ENCODE measurements at places on chromosomes 2 and 18. TPM values are rescaled to one million over a fixed set of nuclear protein-coding genes. Genes with fewer than 3 reads are reported as not detected.

The IL18RAP gene
- total RNA-seq, result 0.70 TPM

The LHCGR gene
- total RNA-seq, result 0.24 TPM

The CIB4 gene
- not detected for total RNA-seq

The SIGLEC15 gene
- not detected for total RNA-seq

The LIMS4 gene
- total RNA-seq, result 4.5 TPM

The RGPD3 gene
- 0.08 TPM for total RNA-seq

The SKA1 gene
- 0.13 TPM for total RNA-seq

DNA sequence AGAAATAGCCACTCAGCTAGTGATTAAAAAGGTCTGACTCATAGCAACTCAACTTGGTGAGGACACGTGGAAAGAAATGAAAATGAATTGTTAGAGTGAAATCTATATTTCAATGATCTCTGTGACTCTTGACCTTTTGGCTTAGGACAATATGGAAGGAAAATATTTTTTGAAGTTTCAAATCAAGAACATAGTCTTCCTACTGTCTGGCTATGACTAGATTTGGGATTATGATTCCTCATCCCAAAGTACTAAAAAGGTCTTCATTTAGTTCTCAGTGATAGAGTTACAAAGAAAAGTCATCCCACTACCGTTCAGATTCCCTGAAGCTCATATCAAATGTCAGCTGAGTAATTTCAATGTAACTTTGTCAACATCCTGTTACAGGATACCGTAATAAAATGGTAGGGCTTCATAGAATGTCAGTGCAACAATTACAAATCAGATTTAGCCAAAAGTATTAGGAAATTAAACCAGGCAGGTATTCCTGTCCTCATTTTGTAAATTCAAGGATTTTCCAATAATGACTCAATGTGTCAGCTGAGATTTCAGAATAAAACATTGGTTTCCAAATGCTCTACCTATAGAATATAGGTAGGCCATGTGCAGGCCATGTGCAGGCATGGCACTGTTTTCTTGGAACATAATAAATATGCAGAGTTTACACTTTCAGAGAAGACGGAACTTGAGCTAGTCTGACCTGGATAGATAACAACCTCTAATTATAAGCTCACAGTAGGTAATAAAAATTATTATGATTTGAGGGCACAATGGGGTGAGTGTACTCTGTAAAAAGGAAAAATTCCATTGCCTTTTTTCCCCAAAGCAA is 36.0 kb downstream of the ANKRD29 start:
- DNase-seq, result no peak

GRCh38 chr2:143726151-143726845 is 597.1 kb downstream of the ARHGAP15 start:
- DNase-seq, result no peak

DNA sequence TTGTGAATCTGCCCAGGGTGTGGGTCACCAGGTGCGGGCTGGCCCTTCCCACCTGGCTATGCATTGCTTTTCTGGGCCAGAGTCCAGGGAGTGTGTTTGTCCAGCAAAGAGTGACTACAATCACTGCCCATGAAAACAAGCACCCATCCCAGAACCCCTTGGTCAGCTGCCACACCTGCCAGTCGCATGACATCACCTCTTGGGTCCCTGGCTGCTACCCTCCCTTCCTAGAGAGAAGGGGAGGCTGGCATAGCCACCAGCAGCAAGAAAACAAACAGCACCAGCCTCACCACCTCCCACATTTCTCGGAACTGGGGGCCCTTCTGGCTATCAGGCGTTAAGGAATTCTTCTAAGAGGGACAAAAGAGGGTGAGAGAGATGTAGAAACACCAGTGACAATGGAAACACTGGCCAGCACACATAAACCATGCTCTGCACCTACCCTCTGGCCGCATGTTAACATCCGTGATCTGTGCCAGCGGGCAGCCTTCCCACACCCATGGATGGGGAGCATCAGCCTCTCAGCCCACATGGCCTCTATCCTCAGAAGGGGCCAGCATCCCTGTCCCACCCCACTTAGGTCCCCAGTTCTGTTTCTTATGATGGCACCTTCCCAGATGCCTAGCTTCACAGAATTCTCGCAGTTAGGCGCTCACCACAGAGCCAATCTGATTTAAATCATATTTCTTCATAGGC is 109.7 kb upstream of the GLI2 start:
- peak; percentile 72 for DNase-seq

GRCh38 chr2:216189410-216189809 is 80.3 kb downstream of the XRCC5 start:
- DNase-seq, result no peak

- DNase-seq, result no peak
Measured at GRCh38 chr18:80232710-80233109, 14.6 kb downstream of the PARD6G start.

GRCh38 chr18:48989304-48990303 is 38.8 kb upstream of the SMAD7 start:
- DNase-seq, result no peak

GRCh38 chr18:55585920-55586561 is 2.0 kb downstream of the TCF4 start:
- DNase-seq, result no peak

- no peak for DNase-seq
Measured at GRCh38 chr2:174023591-174024523, 58.7 kb upstream of the SP3 start.

DNA sequence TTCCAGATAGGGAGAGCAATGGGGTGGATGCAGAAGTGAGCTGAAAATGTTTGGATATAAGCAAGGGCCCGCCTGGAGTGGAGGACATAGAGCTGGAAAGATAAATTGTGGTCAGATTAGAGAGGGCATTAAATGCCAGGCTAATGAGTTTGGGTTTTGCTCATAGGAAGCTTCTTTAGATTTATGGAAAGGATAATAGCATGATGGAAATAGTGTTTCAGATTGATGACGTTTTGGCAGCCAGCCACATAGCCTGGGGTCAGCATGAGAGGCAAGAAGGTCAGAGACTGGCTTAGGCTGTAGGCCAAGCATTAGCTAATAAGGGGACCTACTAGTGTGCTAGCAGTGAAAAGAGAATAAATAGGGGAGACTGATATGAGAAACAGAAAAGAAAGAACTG is 321.6 kb downstream of the STK39 start:
- DNase-seq, result no peak

GRCh38 chr2:112201696-112202430 is 53.0 kb downstream of the ZC3H8 start:
- no peak for DNase-seq

GRCh38 chr2:38163006-38163405 is 87.1 kb upstream of the CYP1B1 start:
- DNase-seq, result no peak

DNA sequence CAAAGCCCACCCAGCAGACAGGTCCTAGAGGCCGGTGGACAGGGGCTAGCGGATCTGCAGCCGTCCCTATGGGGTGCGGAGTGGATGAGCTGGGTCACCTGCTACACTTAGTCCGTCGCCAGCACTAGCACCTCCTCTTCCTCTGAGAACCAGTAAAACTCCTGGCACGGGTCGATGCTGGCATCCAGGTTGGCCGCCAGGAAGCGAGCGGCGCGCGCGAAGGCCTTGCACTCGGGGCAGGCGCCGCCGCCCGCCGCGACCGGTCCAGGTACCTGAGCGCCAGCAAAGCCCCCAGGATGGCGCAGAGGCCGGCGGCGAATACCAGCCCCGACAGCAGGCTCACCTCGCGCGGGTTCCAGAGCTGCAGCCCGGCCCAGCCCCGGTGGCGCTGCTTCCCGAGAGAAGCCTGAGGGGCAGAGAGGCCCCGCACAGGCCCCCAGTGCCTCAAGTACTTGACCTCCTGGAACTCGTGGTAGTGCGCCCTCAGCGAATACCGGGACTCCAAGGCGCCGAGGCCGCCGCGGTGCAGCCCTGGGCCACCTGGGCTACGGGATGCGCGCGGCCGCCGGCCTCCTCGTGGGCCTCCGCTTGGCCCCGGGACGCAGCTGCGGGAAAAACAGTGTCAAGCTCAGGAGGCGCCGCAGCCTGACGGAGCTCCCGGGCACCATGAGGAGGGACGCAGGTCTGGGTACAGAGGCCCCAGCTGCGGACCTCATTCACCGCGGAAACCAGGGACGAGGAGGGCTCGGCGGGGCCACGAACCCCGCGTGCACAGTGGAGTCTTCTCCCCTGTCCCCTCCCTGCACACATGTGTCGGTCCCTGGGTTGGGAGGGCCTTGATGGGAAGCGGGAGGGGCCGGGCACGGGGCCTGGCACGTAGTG is 27.5 kb upstream of the ALPP start:
- DNase-seq, result no peak

GRCh38 chr18:48409591-48410094 is 460 bp upstream of the ZBTB7C start:
- DNase-seq, result no peak

DNA sequence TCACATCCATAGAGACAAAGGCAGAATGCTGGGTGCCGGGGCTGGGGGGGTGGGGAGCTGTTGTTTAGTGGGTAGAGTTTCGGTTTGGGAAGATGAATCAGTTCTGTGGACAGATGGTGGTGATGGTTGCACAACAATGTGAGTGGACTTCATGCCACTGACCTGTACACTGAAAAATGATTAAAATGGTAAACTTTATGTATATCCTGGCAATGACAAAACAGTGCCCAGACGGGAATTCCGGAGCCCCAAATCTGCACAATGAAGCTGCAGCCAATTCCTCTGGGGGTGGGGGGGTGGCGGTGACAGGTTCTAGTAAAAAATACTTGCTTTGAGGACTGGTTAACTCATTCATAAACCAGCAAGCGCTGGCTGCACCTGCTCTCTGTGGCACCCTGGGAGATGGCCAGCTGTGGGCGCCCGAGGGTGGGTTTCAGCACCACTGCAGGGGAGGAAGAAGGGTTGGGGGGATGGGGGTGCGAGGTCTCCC is 81.8 kb upstream of the HPCAL1 start:
- no peak for DNase-seq

DNA sequence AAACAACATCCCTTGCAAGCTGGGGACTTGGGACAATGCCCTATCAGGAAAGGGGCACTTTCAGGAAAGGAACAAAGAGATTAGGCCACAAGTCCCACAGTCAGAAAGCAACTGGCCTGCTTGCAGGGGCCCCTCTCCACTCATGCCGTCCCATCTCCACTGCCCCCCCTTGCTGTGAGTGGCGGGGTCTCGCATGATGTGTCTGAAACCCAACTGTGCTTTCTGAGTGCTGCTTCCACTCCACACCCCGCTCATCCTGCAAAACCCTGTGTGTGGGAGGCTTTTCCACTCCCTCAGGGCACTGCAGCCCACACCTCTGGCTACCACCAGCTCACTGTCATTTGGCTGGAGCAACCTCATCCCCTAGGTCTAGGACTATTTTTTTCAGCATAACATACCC is 7.9 kb downstream of the HS6ST1 start:
- peak; percentile 63 for DNase-seq

GRCh38 chr2:213246497-213247281 is 37.6 kb upstream of the SPAG16 start:
- no peak for DNase-seq

DNA sequence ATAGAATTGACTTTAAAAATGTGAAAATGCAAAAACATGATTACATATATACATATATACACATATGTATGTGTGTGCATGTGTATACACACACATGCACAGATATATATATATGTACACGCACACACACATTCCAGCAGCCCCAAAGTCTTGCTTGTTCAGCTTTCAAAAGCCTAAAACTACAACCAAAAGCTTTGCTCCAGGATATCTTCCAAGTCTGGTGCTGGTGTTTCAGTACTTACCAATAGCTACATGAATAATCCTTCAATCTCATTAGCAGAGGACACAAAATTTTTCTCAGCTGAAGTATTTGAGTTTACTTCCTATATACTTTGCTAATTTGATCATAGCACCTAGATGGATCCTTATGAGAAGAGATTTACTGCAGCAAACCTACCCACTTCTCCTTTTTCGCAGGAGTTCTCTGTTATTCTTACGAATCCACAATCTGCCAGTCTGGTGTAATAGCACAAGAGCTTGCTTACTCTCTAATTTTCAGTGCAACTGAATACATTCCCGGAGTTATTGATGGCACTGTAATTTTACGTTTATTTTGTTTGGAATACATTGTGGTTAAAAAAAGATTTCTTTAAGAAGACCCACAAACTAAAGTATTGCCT is 553.3 kb downstream of the ARHGAP15 start:
- DNase-seq, result no peak

DNA sequence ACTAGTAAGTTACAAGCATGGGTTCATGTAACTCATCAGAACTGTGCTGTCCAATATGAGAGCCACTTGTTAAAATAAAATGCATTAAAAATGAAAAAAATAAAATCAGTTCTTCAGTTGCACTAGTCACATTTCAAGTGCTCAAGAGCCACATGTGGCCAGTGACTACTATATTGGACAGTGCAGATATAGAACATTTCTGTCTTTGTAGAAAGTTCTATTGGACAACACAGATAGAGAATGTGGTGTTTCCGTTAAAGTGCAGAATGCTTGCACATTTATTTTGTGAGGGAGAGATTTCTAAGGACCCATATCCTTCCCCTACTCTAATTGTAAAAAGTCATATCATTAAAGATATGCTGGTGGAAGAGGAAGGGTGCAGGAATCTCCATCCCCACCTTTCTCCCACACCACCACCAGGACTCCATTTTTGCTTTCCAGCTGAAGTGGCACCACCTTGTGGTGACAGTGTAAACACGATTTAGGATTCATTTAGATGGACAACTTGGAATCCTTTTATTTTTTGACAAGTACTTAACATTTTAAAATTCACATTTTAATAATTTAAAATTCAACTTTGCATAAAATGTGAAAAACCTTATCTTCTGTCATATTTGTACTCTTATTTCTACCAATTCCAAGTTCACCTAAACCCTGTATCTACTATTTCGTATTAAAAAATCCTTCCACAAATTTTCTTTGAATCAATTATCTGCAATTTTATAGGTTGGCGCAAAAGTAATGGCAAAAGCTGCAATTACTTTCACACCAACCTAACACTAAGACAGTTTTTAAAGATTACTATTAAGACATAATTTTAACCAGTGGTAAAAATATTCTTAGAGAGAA is 9.4 kb upstream of the CD302 start:
- no peak for DNase-seq

GRCh38 chr2:240013343-240013742 is 11.8 kb downstream of the NDUFA10 start:
- no peak for DNase-seq

GRCh38 chr2:183059561-183059960 is 19.0 kb upstream of the DUSP19 start:
- DNase-seq, result no peak

GRCh38 chr18:39480494-39481195 is 1915.0 kb upstream of the CELF4 start:
- no peak for DNase-seq

DNA sequence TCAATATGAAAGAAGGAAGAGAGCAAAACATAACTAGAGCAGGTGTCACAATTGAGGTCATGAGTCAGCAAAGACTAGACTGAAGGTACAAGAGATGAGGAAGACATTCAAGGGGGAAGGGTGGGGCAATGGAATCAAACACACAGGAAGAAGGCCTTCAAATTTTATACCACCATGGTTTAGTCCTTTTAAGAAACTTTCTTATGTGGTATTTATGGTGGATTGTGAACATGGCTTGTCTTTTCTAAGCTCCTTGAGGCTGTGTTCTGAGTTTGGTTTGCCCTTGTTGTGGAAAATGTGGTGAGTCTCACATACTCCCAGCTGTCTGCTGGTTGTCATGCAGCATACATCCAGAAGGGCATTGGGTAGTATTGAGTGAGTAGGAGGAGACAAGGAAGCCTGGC is 62.1 kb downstream of the NABP1 start:
- DNase-seq, result no peak
